ENCODE measurements at places on chromosomes 5 and 9.

- no peak for DNase-seq
These were observed 46.4 kb upstream of the STK32A start for GRCh38 chr5:147188200-147189108.

- DNase-seq = no peak
These were observed 6.2 kb upstream of the ERGIC1 start for GRCh38 chr5:172827841-172828240.

GRCh38 chr5:57720656-57721055 lies 238.0 kb upstream of the ACTBL2 start:
- no peak for DNase-seq

- no peak for DNase-seq
These were observed 40.0 kb downstream of the KLHL3 start for GRCh38 chr5:137695651-137696428.

- DNase-seq = no peak
These were observed 11.0 kb downstream of the ABLIM3 start for GRCh38 chr5:149152317-149152746.

DNA sequence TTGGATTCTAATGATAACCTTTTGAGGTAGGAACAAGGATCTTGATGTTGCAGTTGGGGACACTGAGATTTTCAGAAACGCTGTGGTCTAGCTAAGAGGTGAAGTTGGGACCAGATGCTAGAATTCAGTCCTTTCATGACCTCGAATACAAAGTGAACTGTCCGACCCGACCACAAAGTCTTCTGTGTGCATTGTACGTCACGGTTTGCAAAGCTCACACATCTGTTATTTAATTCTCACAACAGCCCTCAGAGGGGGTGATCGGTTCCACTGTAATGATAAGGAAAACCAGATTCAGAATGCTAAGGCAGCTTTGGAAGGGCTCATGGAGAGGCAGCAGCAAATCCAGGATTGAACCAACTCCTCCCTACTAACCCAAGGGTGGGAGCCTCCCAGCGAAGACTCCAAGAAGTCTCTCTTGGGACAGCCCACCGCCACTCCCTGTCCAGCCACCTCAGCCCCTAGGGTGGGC lies 16.6 kb upstream of the KIF12 start:
- no peak for DNase-seq

- DNase-seq = no peak
These were observed 16.6 kb upstream of the PLPP1 start for GRCh38 chr5:55551358-55551757.

DNA sequence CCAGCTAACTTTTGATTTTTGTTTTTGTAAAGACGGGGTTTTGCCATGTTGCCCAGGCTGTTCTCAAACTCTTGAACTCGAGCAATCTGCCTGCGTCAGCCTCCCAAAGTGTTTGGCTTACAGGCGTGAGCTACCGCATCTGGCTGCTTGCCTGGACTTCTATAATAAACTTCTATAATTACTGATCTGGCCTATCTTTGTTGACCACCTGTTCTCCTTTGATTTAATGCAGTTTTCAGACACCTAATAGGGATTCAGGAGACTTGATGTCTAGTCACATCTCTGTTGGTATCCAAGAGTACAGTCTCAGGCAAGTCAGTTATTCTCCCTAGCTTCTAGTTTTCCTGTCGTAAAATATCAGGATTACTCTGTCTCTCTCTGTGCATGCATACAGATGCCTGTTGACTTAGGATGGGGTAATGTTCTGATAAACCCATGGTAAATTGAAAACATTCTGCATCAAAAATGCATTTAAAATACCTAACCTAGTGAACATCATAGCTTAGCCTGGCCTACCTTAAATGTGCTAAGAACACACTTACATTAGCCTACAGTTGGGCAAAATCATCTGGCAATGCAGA lies 51.5 kb upstream of the NR3C1 start:
- no peak for DNase-seq

DNA sequence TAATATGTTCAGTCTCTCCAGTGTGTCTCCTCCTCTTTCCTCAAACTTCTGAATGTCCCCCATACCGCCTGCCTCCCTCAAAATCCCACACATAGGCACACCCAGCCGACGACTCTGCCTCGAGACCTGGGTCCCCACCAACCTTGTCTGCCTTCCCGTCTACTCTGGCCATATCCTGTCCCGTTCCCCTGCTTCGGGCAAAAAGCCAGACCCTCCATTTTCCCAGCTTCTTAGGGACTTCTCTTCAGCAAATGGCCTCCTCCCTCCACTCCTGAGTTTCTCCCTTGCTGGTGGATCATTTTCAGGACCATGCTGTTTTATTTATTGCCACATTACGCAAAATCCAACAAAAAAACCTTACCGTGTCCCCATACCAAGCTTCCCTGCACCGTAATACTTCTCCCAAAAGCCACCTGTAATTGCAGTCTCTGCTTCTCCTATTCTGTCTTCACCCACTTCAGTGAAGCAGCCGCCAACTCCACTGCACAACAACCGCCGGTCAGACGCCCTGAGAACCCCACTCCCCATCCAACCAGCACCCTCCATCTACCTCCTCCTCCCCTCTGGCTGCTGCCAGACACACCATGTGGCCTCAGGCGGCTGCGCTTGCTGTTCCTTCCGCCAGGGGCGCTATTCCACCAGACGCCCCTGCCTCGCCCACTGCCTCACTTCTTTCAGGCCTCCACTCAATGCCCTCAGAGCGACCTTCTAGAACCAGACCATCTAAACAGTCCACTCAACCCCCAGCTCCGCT lies 117.0 kb downstream of the TRPM6 start:
- DNase-seq = peak; percentile 11

GRCh38 chr5:10481241-10481935 lies 39.7 kb downstream of the ROPN1L start:
- no peak for DNase-seq

- DNase-seq = no peak
These were observed 2.2 kb downstream of the ADGRV1 start for GRCh38 chr5:90560771-90561170.

DNA sequence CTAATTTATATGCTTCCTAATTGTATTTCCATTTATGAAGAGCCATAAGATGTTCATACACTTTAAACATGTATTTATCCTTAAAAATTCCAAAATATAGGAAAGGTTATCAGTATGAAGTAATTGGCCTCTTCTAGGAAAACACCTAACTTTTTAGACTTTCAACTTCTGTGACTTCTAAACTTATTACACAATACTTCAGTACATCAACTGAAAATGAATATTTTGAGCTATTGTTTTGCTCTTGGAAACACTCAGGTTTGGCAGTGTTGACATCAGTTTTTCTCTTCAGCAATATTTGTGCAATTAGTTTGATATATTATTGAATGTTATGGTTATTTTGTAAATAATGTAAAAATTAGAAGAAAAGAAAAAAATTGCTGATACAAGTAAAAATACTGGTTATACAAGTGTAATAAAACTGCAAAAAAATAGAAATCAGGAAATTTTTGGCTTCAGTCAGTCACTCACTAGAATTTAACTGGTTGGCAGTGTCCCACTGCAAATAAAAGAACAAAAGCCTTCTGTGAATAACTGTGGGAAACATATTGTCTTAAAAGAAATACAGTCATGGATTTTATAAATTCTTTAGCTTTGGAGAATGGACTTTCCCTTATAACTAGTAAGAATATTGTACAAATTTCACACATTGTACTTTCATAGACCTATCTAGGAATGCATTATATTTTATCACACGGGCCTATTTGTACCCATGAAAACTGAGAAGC lies 635.9 kb downstream of the TLE1 start:
- no peak for DNase-seq

DNA sequence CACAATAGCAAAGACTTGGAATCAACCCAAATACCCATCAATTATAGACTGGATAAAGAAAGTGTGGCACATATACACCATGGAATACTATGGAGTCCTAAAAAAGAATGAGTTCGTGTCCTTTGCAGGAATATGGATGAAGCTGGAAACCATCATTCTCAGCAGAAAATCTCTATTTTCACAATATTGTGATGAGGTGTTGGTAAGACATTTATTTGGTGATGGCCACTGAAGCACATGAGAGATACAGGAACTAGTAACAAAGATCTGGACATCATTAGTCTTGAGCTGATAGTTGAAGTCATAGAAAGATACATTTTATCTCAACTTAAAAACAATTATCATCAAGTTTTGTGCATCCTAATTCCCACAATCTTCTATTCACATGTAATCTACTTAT lies 70.6 kb downstream of the RAB3C start:
- no peak for DNase-seq

DNA sequence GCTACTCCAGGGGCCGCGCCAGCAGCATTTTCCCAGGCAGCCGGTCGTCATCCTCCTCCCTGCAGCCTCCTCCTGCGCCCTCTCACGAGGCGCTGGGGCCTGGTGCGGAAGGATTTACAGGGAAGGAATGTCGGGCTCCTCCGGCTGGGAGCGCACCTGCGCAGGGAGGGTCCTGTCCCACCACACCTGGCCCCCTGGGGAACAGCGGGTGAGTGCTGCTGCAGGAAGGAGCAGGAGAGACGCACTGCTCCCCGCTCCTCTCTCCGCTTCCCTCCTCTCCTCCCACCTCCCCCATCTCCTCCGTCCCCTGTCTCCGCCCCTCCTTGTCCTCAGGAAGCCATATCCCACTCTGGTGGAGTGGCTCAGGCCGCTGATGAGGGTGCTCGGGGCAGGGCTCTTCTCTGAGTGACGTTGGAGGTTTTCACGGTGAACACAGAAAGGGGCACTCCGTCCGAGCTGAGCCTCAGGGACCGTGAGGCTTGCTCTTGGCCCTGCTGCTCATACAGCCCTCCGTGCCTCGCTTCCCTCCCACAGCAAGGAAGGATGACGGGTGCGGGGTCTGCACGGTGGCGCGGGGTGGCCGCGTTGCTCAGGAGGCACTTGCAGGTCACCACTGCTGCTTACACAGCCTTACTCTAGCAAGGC lies 31.3 kb downstream of the IRX4 start:
- DNase-seq = no peak

DNA sequence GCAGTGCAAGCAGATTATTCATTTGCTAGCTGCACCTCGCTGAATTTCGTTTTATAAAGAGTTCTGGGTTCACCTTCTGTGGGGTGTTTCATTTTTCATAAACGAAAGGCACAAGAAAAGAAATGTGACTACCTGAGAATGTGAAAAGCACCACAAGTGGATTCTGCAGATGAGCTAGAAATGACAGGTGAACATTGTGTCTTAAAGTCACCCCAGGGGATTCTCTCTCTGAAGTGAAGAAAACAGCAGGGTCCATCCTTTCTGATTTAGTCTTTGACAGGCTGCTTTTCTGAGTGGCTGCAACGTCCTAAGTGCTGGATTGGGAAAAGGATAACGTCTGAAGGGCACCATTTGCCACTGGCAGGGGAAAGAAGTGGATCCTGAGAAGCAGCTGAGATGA lies 469.3 kb downstream of the SPATA31D1 start:
- DNase-seq = no peak

DNA sequence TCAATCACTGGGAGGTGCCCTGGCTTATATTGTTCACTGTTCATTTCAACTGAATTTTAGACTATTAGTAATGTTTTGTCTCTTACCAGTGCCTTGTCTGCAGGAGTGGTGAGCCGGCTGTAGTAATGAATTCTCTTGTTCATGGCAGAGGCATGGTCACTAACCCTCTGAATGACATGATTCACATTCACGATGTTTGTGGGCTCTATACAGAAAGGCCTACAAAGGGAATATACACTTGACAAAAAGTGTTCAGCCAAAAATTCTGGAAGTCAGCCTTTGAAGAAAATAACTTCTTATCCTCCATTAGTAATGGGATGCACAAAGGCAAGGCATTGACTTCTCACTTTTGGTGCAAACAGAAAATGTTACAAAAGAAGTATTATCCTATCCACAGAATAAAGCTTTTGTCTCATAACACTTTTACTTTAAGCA lies 39.6 kb downstream of the SLC38A9 start:
- no peak for DNase-seq

DNA sequence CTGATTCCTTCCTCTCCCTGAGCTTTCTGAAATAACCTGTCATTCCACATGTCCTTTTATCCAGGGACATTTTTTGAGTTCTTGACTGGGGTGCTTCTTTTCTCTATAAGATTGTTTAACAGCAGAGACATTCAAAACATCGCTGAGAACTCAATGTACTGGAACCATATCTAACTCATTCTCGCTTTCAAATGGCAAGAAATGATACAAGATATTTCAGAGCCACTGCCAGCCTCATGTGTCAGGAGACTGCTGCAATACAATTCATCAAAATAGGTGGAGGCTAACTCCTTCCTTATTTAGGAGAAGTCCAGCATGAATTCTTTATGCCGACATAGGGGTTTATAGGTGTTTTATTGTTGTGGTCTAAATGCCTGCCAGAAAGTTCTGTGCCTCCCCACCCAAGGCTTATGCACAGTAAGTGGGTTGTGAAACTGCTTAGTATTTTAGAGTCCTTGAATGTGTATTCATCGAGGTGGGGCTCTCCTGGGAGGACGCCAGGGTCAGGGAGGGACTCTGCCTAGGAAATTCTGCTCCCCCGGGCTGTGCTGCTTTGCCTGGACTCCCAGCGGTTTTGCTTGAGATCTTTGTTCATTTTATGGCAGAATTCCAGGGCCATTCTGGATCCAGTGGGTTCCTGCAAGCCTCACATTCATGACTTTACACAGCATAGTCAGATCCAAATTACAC lies 53.9 kb downstream of the ZNF474 start:
- DNase-seq = no peak

DNA sequence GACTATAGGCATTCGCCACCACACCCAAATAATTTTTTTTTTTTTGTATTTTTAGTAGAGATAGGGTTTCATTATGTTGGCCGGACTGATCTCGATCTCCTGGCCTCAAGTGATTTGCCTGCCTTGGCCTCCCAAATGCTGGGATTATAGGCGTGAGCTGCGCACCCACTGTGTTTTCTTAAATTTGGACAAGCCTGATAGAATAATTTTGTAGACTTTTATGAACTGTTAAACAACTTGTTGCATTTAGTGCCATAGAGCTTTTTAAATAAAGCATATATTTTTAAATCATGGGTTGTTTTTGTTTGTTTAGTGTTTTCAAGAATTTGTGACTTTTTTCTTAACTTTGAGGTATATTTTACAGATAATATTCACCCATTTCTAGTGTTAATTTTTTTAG lies 4.8 kb downstream of the PHAX start:
- DNase-seq = no peak

- no peak for DNase-seq
These were observed 35.7 kb upstream of the ORM1 start for GRCh38 chr9:114287001-114287762.

DNA sequence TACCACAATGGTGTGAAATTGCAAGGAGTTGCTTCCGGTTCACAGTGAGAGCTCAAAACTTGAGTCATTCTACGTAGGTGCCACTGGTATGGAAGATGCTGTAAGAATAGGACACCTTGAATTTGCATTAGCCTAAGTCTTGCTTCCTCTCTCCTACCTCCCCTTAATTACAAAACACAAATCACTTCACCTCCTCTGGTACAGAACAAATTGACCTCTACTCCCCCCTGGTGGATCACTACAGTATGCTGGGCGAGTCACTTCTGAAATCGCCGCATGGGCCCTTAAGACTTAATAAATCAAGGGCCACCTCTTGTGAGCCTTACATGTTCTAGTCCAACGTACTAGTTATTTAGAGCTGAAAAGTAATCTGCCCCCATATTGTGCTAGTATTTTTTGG lies 145.3 kb upstream of the SMARCA2 start:
- no peak for DNase-seq

GRCh38 chr5:166165596-166165995 lies 2125.8 kb upstream of the WWC1 start:
- DNase-seq = no peak

- DNase-seq = no peak
These were observed 13.2 kb upstream of the KIF12 start for GRCh38 chr9:114112325-114112724.

Measured in stimulated activated CD4-positive, alpha-beta T cell treated with anti-CD3 and anti-CD28 coated beads, Interleukin-1b, Interleukin-23, amount 100 ng/mL, for 1 hour (primary cell).